ENCODE measurements at places on chromosomes 6 and 20. TPM values are rescaled to one million over a fixed set of nuclear protein-coding genes. Genes with fewer than 3 reads are reported as not detected.

DNA sequence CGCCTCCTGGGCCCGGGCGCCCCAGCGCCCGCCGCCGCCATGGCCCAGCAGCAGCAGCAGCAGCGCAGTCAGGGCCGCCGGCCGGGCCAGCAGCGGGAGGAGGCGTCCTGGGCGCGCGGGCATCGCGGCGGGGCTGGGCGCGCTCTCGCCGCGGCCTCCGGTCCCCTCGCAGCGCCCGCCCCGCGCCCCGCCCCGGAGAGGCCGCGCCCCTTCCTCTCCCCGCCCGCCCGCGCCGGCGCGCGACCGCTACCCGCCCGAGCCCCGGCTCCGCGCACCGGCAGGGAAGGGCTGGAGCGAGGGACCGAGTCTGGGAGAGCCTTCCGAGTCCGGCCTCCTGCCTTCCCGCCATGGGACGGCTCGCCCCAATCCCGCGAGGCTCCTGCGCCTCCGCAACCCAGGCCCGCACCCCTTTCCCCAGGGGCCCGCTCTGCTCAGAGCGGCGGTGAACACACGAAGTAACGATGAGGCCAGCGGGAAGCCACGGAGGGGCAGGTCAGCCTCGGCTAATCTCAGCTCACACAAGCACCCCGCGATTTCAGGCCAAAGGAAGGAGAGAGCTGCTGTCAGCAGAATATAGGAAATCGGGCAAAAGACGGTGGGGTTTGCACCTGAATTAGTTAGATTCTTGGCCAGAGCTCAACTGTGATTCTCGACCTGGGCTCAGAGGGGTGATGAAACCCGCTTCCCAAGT, at the start of gene TXNDC5:
TXNDC5 (minus strand) TSS at position 135 of the 691 bp plus-strand sequence; CDS start at position 123, 12 bp downstream.
- peak within 1 kb of the TSS; percentile 84 for H3K4me3 ChIP-seq
- no peaks in the 10 kb centered on the region for H3K36me3 ChIP-seq

DNA sequence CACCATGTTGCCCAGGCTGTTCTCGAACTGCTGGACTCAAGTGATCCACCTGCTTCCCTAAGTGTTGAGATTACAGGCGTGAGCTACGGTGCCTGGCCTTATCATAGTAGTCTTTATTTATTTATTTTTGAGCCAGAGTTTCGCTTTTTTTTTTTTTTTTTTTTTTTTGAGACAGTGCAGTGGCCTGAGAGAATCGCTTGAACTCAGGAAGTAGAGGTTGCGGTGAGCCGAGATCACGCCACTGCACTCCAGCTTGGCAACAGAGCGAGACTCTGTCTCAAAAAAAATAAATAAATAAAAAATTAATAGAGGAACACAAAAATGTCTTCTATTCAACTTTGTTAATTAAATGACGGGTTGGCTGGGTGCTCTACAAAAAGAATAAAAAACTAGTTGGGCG, 12.9 kb downstream of the MAPRE1 start:
- H3K27ac ChIP-seq: no peak overlapping the region
- no peak overlapping the region for H3K4me3 ChIP-seq
- H3K4me1 ChIP-seq: peaks cover 10% of the 10 kb centered on the region
- peaks cover 29% of the 10 kb centered on the region for H3K36me3 ChIP-seq
- H3K27me3 ChIP-seq: no peaks in the 10 kb centered on the region

DNA sequence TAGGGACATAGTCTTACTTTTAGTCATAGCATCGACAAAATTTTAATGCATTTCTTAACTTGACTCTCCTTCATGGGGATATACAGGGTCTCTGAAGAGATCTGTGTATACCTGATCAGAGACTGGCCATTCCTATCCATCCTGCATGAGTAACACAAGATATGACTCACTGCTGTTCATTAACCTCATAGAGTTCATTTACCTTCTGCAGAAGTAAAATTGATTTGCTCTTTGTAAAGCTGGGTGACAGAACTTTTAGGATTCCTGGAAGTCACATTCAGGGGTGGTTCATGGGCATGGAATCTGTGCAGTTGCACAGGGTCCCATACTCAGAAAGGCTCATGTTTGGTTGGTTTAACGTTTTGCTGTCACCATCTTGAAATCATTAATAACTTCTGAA, 53.2 kb downstream of the PDE7B start:
- H3K27ac ChIP-seq: no peak overlapping the region
- peaks cover 2% of the 10 kb centered on the region for H3K36me3 ChIP-seq
- H3K4me1 ChIP-seq: peaks cover 20% of the 10 kb centered on the region

- H3K36me3 ChIP-seq: peaks cover 12% of the 10 kb centered on the region
- H3K27ac ChIP-seq: peak overlapping the region; percentile 86
- H3K4me3 ChIP-seq: no peak overlapping the region
- H3K4me1 ChIP-seq: peaks cover 26% of the 10 kb centered on the region
Measured at GRCh38 chr6:113924312-113924723, 46.6 kb downstream of the HDAC2 start.

DNA sequence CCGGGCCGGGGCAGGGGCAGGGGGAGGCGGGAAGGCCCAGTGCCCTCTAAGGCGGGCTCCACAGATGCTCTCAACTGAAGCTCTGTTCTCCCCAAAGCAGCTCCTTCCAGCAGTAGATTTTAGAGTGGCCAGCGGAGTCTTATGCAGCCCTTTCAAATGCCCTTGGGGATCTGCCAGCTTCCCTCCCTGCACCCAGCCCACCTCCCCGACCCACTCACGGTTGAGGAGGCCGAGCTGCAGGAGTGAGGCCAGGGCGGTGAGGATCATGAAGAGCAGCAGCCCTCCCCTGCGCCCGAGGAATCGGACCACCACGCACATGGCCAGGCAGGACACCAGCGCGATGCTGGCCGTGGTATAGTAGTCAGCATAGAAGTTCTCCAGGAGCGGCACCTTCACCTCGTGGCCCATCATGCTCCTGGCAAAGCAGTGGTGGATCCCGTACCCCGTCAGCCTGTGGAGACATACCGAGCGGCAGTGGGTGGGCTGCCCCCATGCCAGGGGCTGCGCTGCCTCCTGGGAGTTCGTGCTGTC, 28.0 kb downstream of the PSMG4 start:
- H3K4me1 ChIP-seq: peaks cover 22% of the 10 kb centered on the region
- no peaks in the 10 kb centered on the region for H3K27me3 ChIP-seq
- peaks cover 12% of the 10 kb centered on the region for H3K36me3 ChIP-seq
- no peak overlapping the region for H3K27ac ChIP-seq

DNA sequence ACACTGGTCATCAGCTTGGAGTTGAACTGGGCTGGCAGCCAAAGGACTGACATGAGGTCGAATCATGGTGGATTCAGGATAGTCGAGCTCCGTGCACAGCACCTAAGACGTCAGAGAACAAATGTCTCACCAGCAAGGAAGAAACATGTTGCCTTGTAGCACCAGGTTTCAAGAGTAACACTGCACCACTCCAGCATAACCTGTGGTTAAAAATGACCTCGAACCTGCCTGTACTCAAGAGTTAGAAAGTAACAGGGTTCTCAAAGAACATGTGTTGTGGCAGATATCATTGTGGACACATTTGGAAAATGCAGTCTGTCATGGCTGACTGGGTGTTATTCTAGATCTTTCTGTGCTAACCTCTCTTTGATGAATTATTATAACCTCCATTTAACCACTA, 511.6 kb downstream of the CDH26 start:
- no peaks in the 10 kb centered on the region for H3K27me3 ChIP-seq
- no peaks in the 10 kb centered on the region for H3K4me1 ChIP-seq
- no peaks in the 10 kb centered on the region for H3K36me3 ChIP-seq
- DNase-seq: peak; percentile 63

DNA sequence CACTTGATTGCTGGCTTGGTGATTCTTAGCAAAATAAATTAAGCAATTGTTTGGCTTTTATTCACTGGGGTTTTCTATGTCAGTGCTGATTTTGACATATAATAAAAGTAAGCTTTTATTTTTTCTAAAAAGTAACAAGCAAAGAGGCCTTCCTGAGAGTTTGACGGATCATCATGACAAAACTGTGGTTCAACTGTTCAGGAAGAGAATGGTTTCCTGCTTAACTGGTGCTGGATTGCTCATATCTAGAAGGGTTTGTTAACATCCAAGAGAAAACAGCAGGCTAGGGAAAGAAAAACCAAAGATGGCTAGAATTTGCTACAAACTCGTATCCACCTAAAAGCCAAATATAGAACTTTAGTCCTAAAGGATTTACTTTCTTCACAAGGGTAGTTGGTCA, 21.2 kb downstream of the SERPINB1 start:
- H3K4me3 ChIP-seq: no peak overlapping the region
- peaks cover 3% of the 10 kb centered on the region for H3K36me3 ChIP-seq
- H3K27ac ChIP-seq: no peak overlapping the region
- H3K27me3 ChIP-seq: no peaks in the 10 kb centered on the region

DNA sequence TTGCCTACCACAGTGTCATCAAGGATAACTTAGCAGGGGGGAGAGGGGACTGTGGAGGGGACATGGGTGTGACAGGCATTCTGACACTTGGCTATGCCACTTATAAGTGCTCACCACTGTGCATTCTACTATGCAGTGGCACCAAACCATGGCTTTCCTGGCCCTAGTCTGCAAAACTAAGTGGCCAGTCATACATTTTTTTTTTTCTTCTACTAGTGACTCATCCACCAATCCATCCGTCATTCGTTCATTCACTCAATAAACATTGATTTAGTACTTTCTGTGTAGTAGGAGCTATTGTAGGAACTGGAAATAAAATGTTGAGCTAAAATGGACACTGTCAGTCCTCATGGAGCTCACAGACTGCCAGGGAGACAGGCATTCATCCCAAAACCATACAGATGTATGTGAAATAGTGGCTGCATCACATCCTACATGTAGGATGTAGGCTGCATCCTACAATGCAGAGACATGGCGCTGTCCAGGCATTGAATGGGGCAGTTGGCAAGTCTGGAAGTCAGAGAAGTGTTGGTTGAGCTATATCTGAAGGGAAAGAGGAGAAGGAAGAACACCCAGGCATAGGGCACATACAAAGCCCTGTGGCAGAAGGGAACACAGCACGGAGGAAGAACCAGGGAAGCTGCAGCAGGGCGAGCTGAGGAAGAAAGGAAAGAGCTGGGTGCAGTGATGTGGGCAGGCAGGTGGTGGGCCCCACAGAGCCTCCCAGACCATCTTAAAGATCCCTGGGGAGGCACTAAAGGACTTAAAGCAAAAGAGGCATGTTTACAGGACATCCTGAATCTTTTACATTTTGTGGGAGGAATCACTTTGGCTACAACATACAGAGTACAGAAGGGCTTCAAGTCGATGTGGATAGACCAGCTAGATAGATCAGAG, 224.4 kb downstream of the UST start:
- H3K27me3 ChIP-seq: peaks cover 4% of the 10 kb centered on the region
- peaks cover 68% of the 10 kb centered on the region for H3K4me1 ChIP-seq
- H3K27ac ChIP-seq: peak overlapping the region; percentile 50
- DNase-seq: no peak
- H3K4me3 ChIP-seq: no peak overlapping the region

GRCh38 chr20:53962388-53962787, 108.0 kb downstream of the BCAS1 start:
- H3K27me3 ChIP-seq: peaks cover 27% of the 10 kb centered on the region
- DNase-seq: no peak
- H3K36me3 ChIP-seq: no peaks in the 10 kb centered on the region
- H3K4me1 ChIP-seq: peaks cover 11% of the 10 kb centered on the region

GRCh38 chr20:60352017-60352416, 393.8 kb downstream of the CDH26 start:
- H3K4me3 ChIP-seq: no peak overlapping the region
- no peaks in the 10 kb centered on the region for H3K4me1 ChIP-seq
- no peak for DNase-seq
- H3K27ac ChIP-seq: no peak overlapping the region
- H3K27me3 ChIP-seq: no peaks in the 10 kb centered on the region

DNA sequence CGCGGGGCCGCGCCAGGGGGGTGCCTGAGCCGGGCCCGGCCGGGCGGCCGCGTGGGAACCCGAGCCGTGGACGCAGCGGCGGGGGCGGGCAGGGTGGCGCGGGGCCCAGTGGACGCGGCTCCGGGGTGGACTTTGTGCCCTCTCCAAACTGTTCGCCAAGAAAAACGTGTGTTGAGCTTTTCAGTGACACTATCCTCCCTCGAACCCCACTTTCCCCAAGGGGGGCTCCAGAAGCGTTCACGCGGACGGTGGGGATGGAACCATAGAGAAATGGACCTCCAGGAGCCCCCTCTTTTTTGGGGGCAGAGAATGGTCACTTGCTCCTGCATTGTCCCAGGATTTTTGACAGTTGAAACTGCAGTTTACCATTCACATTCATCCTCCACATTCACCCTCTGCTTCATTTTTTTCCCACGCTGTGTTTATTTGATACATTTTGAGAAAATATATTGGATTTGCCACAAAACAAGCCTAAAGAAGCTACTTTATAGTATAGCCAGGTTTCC, 2.9 kb upstream of the HIVEP1 start:
- no peaks in the 10 kb centered on the region for H3K36me3 ChIP-seq
- peaks cover 37% of the 10 kb centered on the region for H3K4me1 ChIP-seq
- peak overlapping the region; percentile 82 for H3K4me3 ChIP-seq
- no peak for DNase-seq
- peak overlapping the region; percentile 97 for H3K27ac ChIP-seq
- H3K27me3 ChIP-seq: no peaks in the 10 kb centered on the region

- H3K27ac ChIP-seq: peak overlapping the region; percentile 55
- H3K36me3 ChIP-seq: peaks cover 40% of the 10 kb centered on the region
- no peaks in the 10 kb centered on the region for H3K27me3 ChIP-seq
- H3K4me3 ChIP-seq: no peak overlapping the region
- DNase-seq: no peak
Measured at GRCh38 chr6:144675231-144675861, 390.2 kb downstream of the UTRN start.

The DOK5 gene
- 6.6 TPM for total RNA-seq

The ESR1 gene
- not detected for total RNA-seq

The HMGN4 gene
- total RNA-seq: 45.0 TPM

The FAM209A gene
- 0.42 TPM for total RNA-seq

The PCK1 gene
- not detected for total RNA-seq

The HLA-DOB gene
- 0.24 TPM for total RNA-seq

The FHL5 gene
- total RNA-seq: not detected

The INSM1 gene
- total RNA-seq: not detected
